ENCODE measurements at places on chromosomes 12 and 14. TPM values are rescaled to one million over a fixed set of nuclear protein-coding genes. Genes with fewer than 3 reads are reported as not detected.

The SMCO2 gene
- not detected for total RNA-seq

The ZDHHC22 gene
- not detected for total RNA-seq

The PZP gene
- total RNA-seq: not detected

The DEGS2 gene
- not detected for total RNA-seq

The RAB15 gene
- total RNA-seq: 2.2 TPM

The OR4E2 gene
- total RNA-seq: not detected

Measured in bronchus fibroblast of lung (primary cell).